ENCODE measurements at places on chromosomes 7 and 10.

DNA sequence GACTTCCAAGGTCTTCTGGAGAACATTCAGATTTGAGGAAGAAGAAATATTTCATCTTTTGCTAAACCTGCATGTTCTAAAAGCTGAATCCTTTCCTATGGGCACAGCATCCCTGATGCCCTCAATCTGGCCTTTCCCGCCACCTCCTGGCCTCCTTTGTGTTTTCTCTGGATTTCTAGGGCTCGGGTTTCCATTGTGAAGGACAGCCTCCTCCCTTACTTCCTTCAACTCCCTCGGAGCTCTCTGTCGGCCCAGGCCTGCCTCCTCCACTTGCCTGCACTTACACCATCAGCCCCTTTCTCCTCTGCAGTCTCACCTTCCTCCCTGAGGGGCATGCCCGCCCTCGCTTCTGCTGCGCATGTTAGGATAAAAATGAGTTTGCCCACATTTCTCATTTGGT is 75.4 kb downstream of the WIPF3 start:
- no peak for DNase-seq

DNA sequence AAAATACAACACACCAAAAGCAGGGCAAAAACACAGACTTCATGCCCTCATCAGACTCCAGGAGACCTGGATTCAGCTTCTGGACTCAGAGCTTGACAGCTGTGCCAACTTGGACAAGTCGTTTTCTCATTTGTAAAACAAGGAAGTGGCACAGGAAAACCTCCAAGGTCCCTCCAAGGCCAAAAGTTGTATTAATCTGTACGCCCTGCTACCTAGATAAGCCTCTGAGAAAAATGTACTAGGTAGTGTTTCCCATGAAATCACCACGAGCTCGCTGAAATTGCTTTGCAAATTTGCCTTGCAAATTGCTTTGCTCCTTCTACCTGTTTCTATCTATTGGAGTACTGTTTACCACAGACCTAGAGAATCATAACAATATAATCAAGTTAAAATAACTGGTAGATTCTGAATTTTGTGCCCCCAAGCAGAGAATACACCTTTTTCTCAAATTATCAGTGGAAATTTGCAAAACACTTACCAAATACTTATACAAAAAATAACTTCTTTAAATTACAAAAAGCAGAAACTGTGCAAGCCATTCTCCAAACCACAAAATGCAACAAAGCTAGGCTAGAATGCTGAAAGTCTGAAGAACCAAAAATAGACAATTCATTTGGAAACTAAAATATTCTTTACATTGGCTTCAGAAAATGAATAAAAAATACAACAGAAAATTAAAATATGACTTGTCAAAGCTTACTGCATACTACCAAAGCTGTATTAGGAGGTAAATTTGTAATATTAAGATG is 158.1 kb upstream of the CHST15 start:
- no peak for DNase-seq

DNA sequence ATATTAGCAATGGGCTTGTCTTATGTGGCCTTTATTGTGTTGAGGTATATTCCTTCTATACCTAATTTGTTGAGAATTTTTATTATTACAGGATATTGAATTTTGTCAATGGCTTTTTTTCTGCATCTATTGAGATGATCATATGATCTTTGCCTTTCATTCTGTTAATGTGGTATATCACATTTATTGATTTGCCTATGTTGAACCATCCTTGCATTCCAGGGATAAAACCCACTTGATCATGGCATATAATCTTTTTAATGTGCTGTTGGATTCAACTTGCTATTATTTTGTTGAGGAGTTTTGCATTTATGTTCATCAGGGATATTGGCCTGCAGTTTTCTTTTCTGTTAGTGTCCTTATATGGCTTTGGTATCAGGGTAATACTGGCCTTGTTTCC is 91.8 kb upstream of the KLF14 start:
- no peak for DNase-seq

GRCh38 chr7:77413128-77413527 is 3.0 kb downstream of the GSAP start:
- DNase-seq: no peak

- DNase-seq: no peak
These were observed 10.4 kb upstream of the EIF3A start for GRCh38 chr10:119090968-119091367.

GRCh38 chr10:110851020-110851612 is 20.6 kb upstream of the PDCD4 start:
- no peak for DNase-seq

DNA sequence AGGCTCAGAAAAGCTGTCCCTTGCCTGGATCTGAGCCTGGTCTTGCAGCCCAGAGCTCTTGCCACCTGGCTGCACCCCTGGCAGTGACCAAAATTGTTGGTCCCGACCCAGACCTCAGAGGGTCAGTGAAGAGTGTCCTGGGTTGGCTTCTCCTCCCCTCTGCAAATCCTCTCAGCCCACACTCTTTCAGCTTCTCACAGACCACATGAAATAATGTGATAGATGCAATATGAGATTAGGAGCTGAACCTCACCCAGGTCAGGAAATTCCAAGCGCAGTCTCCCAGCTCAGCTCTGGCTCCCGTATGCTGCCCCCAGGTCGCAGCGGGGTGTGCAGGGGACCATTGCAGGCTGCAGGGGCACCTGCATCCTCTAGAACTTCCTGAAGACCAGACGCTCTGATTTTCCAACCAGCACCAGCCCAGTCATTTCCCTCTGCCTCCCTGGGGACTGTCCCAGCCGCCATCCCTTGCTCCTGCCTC is 19.6 kb upstream of the RET start:
- DNase-seq: no peak

- no peak for DNase-seq
These were observed 16.0 kb upstream of the LRRC61 start for GRCh38 chr7:150307129-150307528.

DNA sequence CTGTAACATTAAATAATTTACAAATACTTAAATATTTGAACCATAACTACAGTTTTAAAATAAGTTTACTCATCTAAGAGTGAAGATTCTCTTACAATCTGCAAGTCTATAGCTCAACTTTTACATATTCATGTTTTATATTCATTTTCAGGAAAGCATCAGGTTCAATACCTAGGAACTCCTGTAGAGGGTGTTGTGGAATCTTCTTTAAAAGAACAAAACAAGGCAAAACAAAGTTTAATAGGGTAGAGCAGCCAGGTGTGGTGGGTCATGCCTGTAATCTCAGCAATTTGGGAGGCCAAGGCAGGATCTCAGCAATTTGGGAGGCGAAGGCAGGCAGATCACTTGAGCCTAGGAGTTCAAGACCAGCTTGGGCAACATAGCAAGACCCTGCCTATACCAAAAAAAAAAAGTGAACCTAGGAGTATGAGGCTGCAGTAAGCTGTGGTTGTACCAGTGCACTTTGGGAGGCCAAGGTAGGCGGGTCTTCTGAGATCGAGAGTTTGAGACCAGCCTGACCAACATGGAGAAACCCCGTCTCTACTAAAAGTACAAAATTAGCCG is 45.1 kb downstream of the ST8SIA6 start:
- DNase-seq: no peak

- no peak for DNase-seq
These were observed 579.4 kb downstream of the GATA3 start for GRCh38 chr10:8633909-8634308.

- no peak for DNase-seq
These were observed 11.4 kb upstream of the MGMT start for GRCh38 chr10:129455625-129456024.

- DNase-seq: no peak
These were observed 60.1 kb upstream of the NFE2L3 start for GRCh38 chr7:26091933-26092332.

- no peak for DNase-seq
These were observed 236.4 kb downstream of the PRPF18 start for GRCh38 chr10:13823096-13823708.

GRCh38 chr7:81753392-81753791 is 16.5 kb downstream of the HGF start:
- DNase-seq: no peak

- DNase-seq: no peak
These were observed 154.5 kb downstream of the PLXDC2 start for GRCh38 chr10:19970717-19971116.

DNA sequence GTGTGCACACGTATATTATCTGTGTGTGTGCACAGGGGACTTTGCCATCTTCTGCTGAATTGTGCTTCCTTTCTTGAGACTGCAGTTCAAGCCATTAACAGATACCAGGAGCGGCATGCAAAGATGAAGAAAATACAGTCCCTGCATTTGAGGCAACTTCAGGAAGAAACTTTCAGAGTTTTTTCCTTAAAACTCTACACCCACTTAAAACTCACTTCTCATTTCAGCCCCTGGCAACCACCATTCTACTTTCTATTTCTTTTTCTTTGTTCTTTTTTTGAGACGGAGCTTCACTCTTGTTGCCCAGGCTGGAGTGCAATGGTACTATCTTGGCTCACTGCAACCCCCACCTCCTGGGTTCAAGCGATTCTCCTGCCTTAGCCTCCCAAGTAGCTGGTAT is 448.9 kb upstream of the ZMIZ1 start:
- no peak for DNase-seq

DNA sequence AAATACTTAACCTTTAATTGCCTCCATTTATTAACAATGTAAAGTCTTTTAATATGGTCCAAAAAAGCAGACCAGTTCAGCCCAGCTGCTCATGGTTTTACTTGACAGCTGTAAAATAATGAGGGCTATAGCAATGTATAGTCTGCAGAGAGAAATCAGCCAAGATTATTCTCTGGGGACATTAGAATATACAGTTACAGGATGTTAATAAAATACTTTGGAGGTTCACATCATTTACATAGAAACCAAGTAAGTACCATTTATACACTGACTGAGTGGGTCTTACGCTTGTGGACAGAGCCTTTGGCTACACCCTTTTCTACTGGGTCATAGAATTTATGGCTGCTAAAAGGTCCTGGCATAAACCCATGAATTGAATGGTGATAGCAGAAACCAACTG is 340.7 kb upstream of the CELF2 start:
- no peak for DNase-seq

GRCh38 chr10:75013007-75013406 is 98.4 kb upstream of the SAMD8 start:
- no peak for DNase-seq

DNA sequence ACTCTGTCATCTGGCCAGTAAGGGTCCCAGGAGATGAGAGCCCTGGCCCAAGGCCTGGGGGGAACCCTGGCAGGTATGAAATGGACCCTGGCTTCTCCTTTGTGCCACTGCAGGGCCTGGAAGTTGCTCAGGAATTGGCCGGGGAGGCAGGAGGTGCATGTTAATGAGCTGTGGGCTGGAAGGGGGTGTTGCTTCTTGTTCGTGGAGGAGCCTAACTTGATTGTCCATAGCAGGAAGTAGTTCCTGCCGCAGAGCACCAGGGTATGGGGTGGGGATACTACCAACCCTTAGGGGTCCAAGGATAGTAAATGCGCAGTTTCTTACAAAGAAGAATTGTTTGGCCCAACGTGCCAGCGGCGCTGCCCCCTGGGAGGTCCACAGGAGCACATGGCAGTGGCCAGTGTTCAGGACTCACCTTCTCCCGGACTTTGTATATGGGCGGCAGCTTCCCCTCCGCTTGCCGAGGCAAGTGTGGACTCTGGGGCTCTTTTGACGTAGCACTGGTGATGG is 21.5 kb downstream of the TEX36 start:
- no peak for DNase-seq

DNA sequence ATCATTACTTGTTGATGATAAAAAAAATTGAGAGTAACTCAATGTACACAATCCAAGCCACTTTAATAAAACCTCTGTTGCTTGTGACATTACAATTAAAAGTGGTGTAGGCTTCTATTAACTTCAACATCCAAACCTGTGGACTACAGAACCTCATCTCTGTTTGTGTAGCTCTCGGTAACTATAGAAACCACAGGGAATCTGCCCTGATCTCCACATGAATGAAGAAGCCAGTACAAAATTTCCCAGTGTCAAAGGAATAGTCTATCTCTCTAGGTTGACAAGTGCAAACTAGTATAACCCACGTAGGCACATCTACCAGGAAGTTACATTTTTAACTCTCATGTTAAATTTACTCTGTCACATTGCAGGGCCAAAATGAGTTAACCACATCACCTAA is 204.3 kb downstream of the CHCHD3 start:
- no peak for DNase-seq

- no peak for DNase-seq
These were observed 539.6 kb downstream of the CNTNAP2 start for GRCh38 chr7:146655928-146656797.

DNA sequence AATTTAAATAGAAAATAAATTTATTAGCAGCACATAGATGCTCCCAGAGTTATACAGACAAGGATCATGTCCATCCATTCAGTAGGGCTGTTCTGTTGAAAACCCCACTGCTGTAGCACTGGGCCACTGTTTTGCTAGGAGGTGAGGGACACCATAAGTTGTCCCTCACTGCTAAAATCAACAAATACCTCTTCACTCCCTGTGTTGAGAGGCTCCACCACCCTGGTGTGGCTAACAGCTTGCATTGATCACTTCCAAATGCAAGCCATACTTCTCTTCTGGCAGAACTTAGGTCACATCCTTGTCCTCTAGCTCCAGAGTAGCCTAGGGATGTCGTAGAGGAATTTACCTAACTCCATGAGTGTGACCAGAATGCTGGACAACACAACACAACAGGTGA is 55.4 kb downstream of the MDFIC start:
- no peak for DNase-seq

DNA sequence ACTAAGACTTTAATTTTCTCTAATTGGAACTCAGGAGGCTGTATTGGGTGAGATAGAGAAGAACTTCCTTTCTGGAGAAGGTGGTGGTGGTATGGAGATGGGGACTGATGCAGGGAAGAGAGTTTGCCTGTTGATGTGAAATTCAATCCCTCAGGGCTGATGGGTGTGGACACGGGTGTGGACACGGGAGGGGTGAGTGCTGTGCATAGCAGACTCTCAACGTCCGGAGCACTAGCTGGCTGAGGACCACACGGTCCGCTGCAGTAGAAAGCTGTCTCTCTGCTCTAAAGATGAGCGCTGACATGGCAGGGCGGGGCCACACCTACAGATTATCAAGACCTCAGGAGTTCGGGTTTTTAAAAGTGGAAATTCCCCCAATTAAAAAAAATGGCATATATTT is 148.5 kb upstream of the PITRM1 start:
- DNase-seq: no peak

DNA sequence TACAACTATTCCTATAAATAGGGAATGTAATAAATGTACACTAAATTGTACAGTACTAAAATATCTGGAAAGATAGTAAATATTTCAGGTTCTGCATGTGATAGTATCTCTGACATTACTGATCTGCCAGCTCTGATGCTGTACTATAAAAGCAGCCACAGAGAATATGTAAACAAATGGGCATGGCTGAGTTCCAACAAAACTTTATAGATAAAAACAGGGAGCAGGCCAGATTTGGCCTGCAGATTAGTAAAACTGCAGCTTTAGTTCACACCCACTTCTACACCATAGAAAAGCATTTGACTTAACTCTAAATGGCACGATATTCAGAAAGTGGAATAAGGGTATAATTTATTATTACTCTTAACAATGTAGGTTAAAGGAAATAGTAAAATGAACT is 18.8 kb upstream of the TLL2 start:
- DNase-seq: no peak
